Upper lobe of right lung (tissue), 1 donor: ENCODE measurements at places on chromosomes 6 and 20. TPM values are rescaled to one million over a fixed set of nuclear protein-coding genes. Genes with fewer than 3 reads are reported as not detected.

The ZNF334 gene
- 3.0 TPM for total RNA-seq

DNA sequence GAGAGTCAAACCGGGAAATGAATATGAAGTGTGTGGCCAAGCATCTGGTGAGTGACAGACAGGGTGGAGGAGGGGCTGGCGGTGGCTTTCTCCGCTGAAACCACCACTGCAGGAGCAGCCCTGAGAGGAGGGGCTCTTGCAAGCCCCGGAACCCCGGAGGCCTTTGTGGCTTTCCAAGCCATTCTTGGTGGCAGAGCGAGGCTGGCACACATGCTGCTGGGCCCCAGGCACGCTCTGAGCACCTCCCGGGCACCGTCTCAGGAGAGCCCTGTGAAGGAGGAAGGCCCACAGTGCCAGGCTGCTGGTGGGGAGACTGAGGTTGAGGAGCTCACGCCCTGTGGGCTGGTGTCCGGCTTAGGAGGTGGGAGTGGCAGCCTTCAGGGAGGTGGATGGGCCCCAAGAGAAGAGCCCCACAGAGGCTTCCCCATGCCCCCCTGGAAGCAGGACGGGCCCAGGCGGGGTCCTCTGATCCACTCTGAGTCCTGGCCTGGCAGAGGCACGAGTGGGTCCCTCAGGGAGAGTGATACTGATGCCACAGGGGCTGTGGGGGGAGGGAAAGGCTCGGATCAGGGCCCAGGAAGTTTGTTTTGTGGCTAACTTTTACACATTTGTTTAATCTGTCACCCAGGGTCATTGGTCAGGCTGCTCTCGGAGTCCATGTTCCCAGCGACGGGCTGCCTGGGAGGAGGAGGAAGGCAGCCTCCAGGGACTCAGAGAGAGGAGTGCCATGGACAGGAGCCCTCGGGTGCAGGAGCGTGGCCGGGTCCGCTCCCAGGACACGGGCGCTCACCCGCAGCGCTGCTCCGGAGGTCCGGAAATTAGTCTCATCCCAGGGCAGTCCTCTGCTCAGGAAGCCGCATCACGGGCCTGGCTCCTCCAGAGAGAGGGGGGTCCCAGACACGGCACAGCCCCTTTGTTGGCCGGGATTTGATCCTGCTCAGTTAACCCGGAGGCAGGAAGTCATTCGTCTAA is 170.7 kb downstream of the ERMARD start:
- no peak overlapping the region for H3K27ac ChIP-seq
- DNase-seq: no peak
- H3K27me3 ChIP-seq: no peaks in the 10 kb centered on the region
- no peak overlapping the region for H3K4me3 ChIP-seq

GRCh38 chr6:77466055-77466450 is 2.8 kb upstream of the HTR1B start:
- peaks cover 54% of the 10 kb centered on the region for H3K27me3 ChIP-seq
- no peaks in the 10 kb centered on the region for H3K36me3 ChIP-seq
- DNase-seq: peak; percentile 68
- peak overlapping the region; percentile 55 for H3K4me3 ChIP-seq

DNA sequence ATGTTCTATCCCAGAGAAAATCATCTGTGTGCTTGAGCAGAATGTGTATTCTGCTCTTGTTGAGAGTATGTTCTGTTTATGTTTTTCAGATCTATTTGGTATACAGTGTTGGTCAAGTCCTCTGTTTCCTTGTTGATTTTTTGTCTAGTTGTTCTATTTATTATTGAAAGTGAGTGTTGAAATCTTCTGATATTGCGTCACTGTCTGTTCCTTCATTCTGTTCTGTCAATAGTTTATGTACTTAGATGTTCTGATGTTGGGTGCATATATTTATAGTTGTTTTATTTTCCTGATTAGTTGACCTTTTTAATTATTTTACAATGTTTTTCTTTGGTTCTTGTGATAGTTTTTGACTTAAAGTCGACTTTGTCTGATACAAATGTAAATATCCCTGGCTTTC is 458.7 kb upstream of the HSF2 start:
- H3K4me1 ChIP-seq: no peaks in the 10 kb centered on the region
- no peak overlapping the region for H3K27ac ChIP-seq
- H3K27me3 ChIP-seq: no peaks in the 10 kb centered on the region

DNA sequence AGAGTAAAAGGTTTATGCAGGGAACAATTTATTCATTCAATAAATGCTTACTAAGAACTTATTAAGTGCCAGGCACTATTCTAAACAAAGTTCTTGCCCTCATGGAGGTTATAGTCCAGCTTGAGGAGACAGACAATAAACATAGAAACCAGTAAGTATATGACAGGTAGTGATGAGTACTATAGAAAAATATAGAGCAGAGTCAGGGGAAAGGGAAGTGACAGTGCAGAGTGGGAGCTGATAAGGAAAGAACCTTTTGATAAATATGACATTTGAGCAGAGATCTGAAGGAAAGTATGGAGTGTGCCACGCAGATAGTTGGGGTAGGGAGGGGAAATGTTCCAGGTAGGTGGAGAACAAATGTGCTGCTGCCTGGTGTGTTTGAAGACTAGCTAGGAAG is 12.1 kb downstream of the ACSS2 start:
- H3K4me3 ChIP-seq: no peak overlapping the region
- DNase-seq: no peak
- no peaks in the 10 kb centered on the region for H3K27me3 ChIP-seq
- H3K27ac ChIP-seq: no peak overlapping the region
- peaks cover 27% of the 10 kb centered on the region for H3K36me3 ChIP-seq
- H3K4me1 ChIP-seq: peaks cover 29% of the 10 kb centered on the region

DNA sequence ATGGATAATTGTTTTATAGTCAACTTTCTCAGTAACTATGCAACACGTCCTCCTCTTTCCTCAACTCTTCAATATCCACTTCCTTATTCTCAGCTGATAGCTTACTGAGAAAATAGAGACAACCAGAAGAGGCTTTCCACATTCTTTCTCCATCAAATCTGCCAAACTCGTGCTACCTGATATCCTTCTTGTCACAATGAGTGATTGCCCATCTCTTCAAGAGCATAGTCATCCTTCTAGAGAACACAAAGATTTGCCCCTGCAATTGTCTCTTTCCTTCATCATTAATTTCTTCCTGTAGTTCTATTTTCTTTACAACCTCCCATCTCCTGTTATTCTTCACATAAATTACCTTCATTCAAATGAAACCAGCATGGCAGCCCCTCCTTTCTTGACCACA is 75.9 kb upstream of the RGS17 start:
- no peaks in the 10 kb centered on the region for H3K27me3 ChIP-seq
- H3K27ac ChIP-seq: no peak overlapping the region
- H3K4me3 ChIP-seq: no peak overlapping the region
- no peaks in the 10 kb centered on the region for H3K36me3 ChIP-seq
- no peaks in the 10 kb centered on the region for H3K4me1 ChIP-seq
- DNase-seq: no peak

The OR2W1 gene
- not detected for total RNA-seq

DNA sequence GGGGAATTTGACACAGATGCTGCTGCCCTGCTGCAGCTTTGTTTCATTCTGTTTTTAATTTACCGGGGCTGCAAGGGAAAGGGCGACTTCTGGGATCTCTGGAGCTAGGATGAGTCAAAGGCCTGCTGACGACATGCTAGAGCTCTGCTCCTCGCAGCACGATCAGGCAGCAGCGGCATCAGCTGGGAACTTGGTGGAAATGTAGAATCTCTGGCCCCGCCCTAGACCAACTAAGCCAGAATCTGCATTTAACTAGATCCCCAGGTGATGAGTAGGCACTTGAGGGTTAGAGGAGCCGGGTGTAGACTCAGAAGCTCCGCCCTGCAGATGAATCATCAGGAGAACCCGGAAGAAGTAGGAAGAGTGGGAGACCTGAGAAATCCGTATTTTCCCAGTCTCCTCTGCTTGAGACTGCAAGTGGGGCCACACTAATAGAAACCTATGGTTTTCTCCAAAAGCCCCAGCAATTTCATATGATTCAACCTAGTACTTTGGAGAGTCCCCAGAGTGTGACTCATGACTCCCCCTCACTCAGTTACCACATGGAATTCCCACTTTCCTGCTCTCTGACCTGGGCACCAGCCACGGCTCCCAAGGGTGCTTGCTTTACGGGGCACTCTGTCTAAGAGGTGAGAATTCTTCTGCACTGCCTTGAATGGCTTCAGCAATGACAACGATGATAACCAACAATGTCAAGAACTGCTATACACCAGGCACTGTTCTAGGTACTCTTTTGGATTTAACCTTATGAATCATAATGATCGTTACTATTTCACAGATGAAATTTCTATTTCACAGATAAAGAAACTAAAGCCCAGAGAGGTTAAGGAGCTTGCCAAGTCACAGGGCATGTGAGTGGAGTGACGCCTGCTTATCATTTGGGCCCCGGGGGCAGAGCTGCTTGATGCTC is 18.1 kb downstream of the TUBB2B start:
- no peaks in the 10 kb centered on the region for H3K4me1 ChIP-seq
- H3K27ac ChIP-seq: no peak overlapping the region
- H3K36me3 ChIP-seq: no peaks in the 10 kb centered on the region
- DNase-seq: no peak
- H3K4me3 ChIP-seq: no peak overlapping the region
- no peaks in the 10 kb centered on the region for H3K27me3 ChIP-seq

DNA sequence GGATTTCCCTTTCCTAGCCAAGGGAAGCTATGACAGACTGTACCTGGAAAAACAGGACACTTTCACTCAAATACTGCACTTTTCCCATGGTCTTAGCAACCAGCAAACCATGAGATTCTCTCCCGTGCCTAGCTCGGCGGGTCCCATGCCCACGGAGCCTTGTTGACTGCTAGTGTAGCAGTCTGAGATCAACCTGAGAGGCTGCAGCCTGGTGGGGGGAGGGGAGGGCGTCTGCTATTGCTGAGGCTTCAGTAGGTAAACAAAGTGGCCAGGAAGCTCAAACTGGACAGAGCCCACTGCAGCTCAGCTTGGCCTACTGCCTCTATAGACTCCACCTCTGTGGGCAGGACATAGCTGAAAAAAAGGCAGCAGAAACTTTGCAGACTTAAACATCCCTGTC is 61.8 kb downstream of the EPM2A start:
- H3K4me1 ChIP-seq: no peaks in the 10 kb centered on the region
- no peak overlapping the region for H3K27ac ChIP-seq
- DNase-seq: no peak

GRCh38 chr6:154243793-154244750 is 112.5 kb downstream of the IPCEF1 start:
- peak overlapping the region; percentile 39 for H3K27ac ChIP-seq
- H3K36me3 ChIP-seq: no peaks in the 10 kb centered on the region
- peak overlapping the region; percentile 39 for H3K4me3 ChIP-seq
- no peak for DNase-seq
- H3K27me3 ChIP-seq: no peaks in the 10 kb centered on the region

DNA sequence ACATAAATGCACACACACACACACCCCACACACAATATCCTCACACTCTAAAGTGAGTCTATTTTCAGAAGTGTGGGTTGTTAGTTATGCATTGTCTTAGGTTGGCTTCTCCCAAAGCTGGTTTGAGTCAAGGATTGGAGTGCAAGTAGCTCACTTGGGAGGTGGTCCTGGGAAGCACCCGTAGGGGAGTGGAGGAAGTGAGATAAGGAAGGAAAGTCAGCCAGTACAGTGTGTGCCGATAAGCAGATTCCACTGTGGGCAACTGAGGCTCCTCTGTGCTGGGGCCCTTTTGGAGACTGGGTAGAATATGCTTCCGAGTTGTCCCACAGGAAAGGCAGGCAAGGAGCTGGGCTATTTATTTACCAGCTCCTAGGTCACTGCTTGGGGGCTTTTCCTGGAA is 67.2 kb downstream of the PLCB4 start:
- H3K27me3 ChIP-seq: no peaks in the 10 kb centered on the region
- no peak for DNase-seq
- H3K27ac ChIP-seq: no peak overlapping the region
- no peaks in the 10 kb centered on the region for H3K36me3 ChIP-seq
- no peak overlapping the region for H3K4me3 ChIP-seq

GRCh38 chr20:19115581-19115980 is 96.9 kb upstream of the SLC24A3 start:
- H3K27ac ChIP-seq: no peak overlapping the region
- no peaks in the 10 kb centered on the region for H3K27me3 ChIP-seq
- no peak overlapping the region for H3K4me3 ChIP-seq
- no peak for DNase-seq
- no peaks in the 10 kb centered on the region for H3K36me3 ChIP-seq

DNA sequence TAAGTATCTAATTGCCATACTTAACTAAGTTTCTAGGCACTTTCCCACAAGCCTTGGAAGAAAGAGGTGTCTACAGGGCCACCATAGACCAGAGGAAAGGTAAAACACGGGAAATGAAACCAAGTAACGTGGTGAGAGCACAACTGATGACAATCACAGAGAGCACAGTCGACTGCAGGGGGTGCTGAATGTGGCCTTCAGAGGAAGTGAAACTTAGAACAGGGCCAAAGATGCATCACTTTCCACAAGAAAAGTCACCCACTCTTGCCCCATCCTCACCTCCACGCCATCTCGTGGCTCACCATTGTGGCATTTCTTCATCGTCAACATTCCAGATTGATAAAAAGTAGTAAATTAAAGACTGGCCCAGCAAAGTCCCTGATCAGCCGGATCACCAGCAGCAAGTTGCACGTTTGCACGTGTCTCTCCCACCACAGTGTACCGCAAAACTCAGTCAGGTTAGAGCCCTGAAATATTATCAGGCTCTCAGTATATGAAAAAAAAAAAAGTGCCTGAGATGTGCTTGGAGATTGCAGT is 31.4 kb downstream of the HIVEP2 start:
- no peaks in the 10 kb centered on the region for H3K27me3 ChIP-seq
- DNase-seq: peak; percentile 57
- H3K4me1 ChIP-seq: no peaks in the 10 kb centered on the region
- no peak overlapping the region for H3K27ac ChIP-seq
